RKO (cell line): ENCODE measurements at places on chromosomes 7 and 10.

DNA sequence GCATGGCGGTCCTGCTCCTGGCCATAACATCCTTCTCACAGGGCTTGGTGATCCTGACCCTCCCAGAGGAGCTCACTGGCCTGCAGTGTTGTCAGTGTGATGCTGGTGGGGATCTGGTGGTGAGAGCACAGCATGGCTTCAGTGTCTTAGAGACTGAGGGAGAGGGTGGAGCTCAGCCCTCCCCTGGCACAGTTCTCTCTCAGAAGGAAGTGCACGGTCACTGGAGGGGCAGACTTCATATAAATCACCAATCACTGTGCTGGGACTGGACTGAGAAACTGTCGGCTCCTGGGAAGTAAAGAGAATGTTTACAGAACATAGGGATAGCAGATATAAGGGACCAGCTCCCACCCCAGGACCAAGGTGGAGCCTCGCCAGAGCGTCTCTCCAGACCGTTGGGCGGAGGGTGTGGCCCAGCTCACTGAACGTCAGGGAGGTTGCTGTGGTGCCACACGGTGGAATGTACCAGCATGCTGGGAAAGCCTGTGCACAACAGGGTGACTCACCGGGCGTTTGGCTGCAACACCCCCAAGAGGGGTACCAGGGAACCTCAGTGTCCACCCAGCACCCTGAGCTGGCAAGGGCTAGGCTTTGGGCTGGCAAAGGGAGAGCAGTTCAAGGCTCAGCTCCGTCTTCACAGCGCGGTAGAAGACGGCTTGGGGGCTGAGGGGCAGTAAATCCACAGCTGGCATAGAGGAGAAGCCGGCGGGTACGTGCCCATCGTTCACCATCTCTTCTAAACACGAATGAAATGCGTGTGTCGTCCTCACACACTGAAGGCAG is 8.8 kb upstream of the GET4 start:
- DNase-seq, result no peak

GRCh38 chr7:15330943-15331342 is 230.9 kb downstream of the AGMO start:
- no peak for DNase-seq

- DNase-seq, result peak; percentile 100
These were observed 3.6 kb upstream of the ZEB1 start for GRCh38 chr10:31315453-31315852.

GRCh38 chr10:61835946-61836887 is 65.3 kb upstream of the ARID5B start:
- DNase-seq, result no peak

- DNase-seq, result no peak
These were observed 18.3 kb downstream of the TACR2 start for GRCh38 chr10:69398466-69398865.

DNA sequence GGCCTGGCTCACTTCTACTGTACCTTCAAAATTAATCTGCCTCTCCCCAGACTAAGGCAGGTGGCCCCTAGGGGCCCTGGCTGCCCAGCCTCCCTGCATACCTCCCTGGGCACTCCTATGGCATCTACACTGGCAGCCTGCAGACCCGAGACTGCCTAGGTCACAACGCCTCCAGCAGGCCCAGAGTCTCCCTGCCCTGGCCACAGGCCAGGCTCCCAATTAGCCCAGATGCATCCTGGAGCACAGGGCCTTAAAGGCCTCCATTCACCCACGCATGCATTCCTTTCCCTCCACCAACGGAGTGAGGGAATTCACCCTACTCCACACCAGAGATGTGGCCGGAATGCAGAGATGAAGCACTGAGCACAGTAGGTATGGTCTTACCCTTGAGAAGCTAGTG is 1.9 kb downstream of the CHAT start:
- no peak for DNase-seq

GRCh38 chr7:38186593-38187314 is 8.7 kb downstream of the STARD3NL start:
- no peak for DNase-seq

DNA sequence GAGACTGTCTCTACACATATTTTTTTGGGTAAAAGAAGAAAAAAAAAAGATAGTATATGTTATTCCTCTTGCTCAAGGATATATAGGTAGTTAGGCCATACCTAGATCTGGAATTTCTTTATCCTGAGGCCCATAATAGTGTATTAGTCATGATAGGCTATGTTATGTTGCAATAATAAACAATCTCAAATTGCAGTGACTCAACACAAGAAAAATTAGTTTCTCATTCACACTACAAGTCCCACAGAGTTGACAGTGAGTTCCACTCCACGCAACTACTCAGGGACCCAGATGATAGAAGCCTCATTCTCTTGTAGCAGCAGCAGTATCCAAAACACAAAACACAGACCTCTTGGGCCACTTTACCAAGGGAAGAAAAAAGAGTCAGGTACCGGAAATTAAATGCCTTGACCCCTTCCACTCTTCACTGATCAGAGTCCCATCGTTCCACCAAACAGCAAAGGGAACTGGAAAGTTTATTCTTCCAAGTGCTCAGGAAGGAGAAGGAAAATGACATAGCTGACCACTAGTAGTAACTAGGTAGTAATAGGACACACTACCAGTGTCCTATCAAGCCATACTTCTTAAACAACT is 7.4 kb upstream of the C10orf67 start:
- peak; percentile 33 for DNase-seq

GRCh38 chr7:8881916-8882315 is 448.5 kb downstream of the NXPH1 start:
- DNase-seq, result no peak

DNA sequence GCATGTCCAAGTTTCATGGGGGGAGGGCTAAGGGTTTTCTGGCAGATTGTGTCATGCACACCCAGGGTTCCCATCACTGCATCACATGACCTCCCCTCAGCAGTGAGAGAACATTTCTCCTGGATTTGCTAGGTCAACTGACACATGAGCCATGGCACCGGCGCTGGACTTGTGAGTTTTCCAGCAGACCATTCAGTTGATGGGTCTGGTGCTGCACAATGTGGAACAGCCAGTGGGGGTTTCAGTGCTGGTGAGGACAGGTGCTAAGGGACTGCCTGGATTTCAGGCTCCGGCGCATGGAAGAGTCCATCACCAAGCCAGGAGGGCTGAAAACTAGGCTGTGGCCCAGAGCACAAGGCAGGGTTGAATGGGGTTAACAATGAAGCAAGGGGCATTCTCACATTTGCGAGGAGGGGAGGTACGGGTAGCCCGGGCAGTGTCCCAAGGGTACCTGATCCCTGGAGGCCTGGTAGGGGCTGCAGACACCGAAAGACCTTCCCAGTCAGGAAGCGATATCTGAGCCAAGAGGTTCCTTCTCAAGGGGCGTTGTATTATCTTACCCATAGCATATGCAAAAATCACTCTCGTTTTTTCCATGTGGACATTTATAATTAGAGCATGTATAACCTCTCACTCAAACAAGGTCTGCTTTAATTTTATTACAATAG is 203.0 kb downstream of the TNS3 start:
- no peak for DNase-seq

- no peak for DNase-seq
These were observed 404.8 kb upstream of the PHF14 start for GRCh38 chr7:10568891-10569290.

GRCh38 chr10:104109908-104110662 is 11.9 kb upstream of the SFR1 start:
- DNase-seq, result peak; percentile 91

GRCh38 chr10:30186371-30186875 is 127.0 kb upstream of the JCAD start:
- no peak for DNase-seq

- DNase-seq, result no peak
These were observed 82.2 kb downstream of the SEMA3D start for GRCh38 chr7:85104432-85105205.

- no peak for DNase-seq
These were observed 39.9 kb downstream of the CALML3 start for GRCh38 chr10:5564537-5565204.

DNA sequence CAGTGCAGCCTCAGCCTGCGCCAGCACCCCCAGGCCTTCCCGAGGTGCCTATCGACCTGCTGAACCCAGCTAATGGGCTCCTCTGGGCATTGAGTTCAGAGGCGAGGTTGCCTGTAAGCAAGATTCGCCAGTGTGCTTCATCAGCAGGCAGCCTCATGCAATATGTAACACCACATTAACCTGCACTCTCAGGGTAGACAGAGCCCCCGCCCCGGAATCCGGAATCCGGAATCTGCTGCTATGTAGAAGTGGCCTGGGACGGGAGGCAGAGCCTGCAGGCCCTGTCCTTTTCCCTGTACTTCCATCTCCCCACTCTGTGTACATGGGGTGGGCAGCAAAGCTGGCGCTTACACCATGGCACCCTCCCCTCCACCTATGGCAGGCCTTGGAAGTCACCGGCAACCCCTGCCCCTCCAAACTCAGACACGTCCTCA is 83.9 kb upstream of the RET start:
- DNase-seq, result no peak

DNA sequence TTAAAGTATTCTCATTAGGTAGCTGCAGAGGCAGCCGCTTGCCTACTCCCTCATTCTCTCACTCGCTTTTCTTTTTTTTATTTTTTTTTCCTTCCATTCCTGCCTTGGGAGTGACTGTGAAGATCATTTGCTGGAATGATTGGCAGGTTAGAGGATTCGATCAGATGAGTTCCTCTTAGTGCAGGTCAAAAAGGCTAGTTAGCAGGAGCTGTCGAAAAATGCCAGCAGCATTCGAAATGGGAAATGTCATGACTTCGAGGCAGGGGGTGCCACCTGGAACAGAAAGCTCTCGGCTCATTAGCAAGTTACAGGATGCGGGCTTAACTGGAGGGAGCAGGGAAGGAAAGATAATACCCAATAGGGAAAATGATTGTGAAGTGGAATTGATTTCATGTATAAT is 137.5 kb upstream of the FZD1 start:
- DNase-seq, result no peak

DNA sequence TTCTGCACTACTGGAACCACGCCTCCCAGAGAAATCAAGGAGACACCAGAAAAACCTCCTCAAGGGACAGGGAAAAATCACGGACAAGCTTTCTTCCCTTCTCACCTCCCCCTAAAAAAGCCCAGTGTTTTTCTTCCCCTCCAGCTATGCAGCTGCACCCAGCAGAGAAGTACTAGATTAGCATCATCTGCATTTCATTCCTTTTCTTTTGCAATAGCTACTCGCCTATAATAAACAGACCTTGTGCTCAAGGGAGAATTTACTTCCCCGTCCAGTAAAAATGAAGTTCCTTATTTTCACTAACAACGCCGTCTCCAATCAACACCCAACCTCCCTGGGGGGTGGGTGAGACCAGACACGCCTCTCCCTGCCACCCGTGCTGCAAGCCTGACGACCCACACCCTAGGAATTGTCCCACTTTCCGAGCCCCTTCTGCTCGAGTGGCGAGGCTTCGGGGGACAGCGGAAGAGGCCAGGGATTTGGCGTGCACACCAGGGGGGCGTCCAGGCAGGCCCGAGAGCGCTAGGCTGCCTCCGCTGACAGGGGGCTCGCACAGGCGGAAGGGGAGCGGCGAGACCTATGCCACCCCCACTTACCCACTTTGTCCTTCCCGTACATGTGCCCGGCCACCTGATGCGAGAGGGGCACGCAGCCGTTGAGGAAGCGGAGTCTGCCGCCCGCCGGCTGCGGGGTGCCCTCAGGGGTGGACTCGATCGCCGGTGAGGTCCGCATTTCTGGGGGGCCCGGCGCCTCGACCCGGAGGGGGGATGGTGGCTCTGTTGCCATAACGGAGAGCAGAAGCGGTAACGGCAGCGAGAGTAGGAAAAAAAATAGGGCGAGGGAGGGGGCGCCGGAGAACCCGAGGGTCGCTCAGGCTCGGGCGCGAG is 625 bp downstream of the IPMK start:
- peak; percentile 59 for DNase-seq

DNA sequence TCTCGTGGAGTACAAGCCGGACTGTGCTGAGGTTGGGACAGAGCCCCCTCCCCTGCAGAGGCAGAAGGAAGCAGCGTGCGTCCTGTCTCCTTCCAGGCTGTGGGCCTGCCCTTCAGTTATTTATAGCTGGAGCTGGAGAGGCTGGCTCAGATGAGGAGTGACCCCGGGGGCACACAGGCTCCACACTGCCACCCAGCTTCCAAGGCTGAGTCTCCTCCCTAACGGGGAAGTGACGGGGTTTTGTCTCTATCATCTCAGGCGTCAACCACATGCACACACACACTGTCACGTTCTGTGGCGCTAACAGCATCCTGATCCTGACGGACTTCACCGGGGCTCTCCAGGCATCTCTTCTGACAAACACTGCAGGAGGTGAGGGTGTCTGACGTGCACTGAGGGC is 25.4 kb downstream of the AMZ1 start:
- DNase-seq, result no peak

GRCh38 chr10:14698111-14698828 is 76.4 kb downstream of the FAM107B start:
- DNase-seq, result peak; percentile 61

DNA sequence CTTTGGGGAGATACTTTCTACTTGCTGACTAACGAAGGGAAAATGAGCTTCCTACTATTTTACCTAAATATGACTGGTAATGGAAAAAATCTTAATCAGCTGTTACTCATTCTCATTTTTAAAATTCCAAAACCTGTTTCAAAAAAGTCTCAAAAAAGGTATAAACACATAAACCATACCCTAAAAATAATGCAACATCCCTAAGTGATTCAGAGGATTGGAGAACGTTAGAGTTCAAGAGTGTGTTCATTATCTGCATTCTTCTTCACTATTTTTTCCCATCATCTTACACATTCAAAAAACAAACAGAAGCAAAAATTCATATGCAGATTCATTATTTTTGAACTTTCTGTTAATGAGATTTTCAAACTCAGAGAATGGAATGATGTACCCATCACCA is 150.4 kb upstream of the GNAI1 start:
- no peak for DNase-seq

DNA sequence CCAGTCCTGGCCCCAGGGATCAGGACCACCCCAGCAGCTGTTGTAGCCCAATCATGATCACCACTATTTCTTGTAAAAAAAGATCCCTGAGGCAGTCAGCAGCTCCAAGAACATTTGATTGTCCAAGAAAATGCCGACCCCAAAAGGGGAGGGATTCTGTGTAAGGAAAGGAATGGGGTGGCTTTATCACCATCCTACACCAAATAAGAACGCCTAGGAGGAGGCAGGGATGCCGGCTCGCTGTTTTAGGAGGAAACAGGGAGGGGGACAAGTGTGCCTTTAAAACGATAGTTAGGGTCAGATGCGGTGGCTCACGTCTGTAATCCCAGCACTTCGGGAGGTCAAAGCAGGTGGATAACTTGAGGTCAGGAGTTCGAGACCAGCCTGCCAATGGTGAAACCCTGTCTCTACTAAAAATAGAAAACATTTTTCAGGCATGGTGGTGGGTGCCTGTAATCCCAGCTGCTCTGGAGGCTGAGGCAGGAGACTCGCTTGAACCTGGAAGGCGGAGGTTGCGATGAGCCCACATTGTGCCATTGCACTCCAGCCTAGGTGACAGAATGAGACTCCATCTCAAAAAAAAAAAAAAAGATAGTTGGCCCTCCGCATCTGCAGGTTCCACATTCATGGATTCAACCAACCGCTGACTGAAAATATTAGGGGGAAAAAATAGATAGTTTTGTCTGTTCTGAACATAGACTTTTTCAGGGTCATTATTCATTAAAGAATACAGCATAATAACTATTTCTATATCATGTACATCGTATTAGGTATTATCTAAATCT is 63.6 kb downstream of the PDIA4 start:
- no peak for DNase-seq
